ENCODE measurements at places on chromosomes 2 and 18. TPM values are rescaled to one million over a fixed set of nuclear protein-coding genes. Genes with fewer than 3 reads are reported as not detected.

Gene TMBIM1
- 86.5 TPM for polyA plus RNA-seq

DNA sequence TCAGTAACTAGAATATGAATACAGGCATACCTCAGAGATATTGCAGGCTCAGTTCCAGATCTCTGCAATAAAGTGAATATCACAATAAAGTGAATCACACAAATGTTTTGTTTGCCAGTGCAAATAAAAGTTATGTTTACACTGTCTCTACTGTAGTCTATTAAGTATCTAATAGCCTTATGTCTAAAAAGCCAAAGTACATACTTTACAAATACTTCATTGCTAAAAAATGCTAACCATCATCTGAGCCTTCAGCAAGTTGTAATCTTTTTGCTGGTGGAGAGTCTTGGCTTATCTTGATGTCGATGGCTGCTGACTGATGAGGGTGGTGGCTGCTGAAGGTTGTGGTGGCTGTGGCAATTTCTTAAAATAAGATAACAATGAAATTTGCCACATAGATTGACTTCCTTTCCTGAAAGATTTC, 159.4 kb downstream of the MYO1B start:
- DNase-seq: no peak

Gene KCNJ3
- polyA plus RNA-seq: 7.6 TPM

GRCh38 chr18:23415515-23415914, 37.6 kb upstream of the RIOK3 start:
- DNase-seq: no peak

Gene AFF3
- polyA plus RNA-seq: 25.5 TPM

DNA sequence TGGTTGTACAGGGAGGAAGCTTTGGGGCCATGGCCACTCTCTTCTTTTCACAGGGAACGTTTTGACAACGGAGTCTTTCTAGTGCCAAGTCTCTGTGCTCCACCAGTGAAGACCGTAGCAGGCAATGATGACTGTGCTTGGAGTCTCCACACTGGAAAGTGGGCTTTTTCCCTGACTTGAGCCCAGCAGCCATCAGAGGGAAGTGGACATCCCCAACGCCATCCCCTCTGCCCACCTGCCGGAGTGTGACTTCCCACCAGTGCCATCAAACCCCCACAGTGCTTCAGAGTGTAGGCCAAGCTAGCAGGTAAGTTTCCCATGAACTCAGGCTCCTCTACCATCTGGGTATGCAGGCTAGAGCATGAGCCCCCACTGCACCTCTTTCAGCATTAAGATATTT, 78.7 kb downstream of the APOB start:
- DNase-seq: no peak

DNA sequence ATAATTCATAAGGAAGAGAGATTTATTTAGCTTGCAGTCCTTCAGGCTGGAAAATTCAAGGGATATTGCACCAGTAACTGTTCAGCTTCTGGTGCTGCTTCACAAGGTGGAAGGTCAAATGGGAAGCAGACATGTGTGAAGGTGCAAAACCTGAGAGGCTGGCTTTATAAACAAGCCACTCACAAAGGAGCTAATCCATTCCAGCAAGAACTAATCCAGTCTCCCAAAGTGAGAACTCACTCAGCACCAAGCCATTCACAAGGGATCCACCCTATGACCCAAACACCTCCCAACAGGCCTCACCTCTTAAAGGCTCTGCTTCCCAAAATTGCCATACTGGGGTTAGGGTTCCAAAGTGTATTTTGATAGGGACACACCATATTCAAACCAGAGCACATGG, 1018.4 kb upstream of the ACVR2A start:
- no peak for DNase-seq

Gene TDRD15
- 0.03 TPM for polyA plus RNA-seq

Gene CCDC102B
- 6.1 TPM for polyA plus RNA-seq

Gene RBMS1
- polyA plus RNA-seq: 141 TPM

- DNase-seq: no peak
Observed at GRCh38 chr2:131146749-131147148, 41.6 kb downstream of the PLEKHB2 start.

Gene RGPD6
- polyA plus RNA-seq: 43.8 TPM

- no peak for DNase-seq
Observed at GRCh38 chr2:233353101-233353768, 1.1 kb upstream of the DGKD start.

DNA sequence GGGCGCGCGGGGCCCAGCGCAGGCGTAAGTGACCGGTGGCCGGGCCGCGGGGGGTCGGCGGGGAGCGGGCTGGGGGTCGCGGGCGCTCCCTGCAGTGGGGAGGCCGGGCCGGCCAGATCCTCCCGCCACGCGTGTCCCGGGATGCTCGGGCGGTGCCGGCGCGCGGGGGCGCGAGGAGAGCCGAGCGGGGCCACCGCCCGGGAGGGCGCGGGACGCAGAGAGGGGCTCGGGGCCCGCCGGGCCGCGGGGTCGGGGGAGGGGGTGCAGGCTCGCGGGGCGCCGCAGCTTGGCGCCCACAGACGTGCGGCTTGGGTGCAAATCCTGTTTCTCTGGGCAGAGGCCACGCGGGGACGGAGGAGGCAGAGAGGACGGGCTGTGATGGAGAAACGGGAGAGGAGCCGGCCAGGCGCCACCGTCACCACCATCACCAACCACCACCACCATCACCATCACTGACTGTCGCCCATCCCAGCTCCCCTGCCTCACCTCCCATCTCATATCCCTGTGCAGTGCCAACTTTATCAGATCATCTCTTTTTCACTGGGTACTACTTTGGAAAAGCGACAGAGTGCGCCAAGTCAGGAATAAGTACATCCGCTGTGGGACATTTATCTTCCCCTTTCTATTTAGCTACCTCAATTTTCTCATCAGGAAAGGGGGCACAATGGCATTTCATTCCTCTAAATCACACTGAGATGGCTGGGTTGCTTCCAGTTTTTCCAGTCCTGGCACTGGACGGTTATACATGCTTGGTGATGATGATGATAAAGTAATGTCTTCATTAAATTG, 97.2 kb upstream of the GPR45 start:
- DNase-seq: no peak

DNA sequence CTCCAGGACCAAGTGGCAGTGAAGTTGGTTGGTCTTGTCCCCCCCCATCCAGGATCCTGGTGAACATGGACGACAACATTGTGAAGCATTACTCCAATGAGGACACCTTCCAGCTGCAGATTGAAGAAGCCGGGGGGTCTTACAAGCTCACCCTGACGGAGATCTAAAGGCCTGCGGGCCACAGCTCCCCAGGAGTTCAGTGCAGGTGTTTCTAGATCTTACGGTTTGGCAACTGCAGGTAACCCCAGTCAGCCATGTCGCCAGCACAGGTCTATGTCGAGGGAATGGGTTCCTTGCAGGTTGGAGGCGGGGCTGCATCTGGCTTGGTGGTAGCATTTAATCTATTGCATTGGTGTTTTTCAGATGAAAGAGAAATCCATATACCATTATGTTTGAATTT, 42.8 kb upstream of the KLF11 start:
- DNase-seq: no peak

- DNase-seq: no peak
Observed at GRCh38 chr2:17634997-17635396, 94.5 kb downstream of the VSNL1 start.

DNA sequence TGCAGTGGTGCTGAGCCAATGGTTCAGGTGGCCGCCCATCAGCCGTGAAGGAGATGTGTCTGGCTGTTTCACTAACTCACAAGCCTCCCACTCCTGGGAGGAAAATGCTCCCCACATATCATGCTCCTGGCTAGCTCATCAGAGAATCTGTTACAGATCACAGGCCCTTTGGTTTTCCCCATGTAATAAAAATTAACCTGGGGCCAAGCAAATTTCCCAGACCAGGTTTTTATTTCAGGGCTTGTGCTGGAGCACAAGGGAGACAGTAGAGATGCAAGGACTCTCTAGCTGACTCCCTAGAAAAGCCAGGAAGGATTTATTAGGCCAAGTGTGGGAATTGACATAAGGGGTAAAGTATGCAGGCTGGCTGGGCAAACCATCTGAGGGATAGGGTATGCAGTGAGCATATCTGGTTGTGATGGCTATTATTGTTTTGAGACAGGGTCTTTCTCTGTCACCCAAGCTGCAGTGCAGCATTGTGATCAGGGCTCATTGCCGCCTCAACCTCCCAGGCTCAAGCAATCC, 40.6 kb upstream of the CCBE1 start:
- DNase-seq: no peak

Measured in renal pelvis (tissue), 12 donors.